ENCODE measurements at places on chromosomes 16 and 17.

DNA sequence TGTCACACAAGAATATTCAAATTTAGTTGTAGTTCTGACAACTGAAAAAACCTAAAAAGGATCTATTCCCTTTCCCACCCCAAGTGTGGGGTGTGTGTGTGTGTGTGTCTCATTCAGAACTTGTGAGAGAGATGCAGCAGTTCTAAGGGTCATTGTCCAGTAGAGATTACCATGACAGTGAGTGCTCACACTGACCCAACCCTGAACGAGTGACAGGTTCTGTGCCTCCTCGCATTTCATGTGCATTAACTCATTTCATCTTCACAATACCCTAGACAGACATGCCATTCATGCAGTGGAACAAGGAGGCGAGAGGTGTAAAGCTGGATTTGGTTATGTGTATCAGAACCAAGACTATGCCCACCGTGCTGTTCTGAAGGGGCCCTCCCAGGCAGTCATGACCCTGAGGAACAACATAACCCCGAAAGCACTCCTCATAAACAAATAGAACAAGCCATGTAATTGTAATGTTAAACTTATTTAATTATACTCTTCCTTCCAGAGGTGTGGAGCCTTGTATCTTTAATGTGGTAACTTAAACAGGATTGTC, 102.1 kb downstream of the CLEC16A start:
- DNase-seq = no peak

- no peak for DNase-seq
These were observed 180.2 kb upstream of the CHMP6 start for GRCh38 chr17:80811181-80812105.

- DNase-seq = no peak
These were observed 96.4 kb downstream of the C16orf78 start for GRCh38 chr16:49469930-49470451.

DNA sequence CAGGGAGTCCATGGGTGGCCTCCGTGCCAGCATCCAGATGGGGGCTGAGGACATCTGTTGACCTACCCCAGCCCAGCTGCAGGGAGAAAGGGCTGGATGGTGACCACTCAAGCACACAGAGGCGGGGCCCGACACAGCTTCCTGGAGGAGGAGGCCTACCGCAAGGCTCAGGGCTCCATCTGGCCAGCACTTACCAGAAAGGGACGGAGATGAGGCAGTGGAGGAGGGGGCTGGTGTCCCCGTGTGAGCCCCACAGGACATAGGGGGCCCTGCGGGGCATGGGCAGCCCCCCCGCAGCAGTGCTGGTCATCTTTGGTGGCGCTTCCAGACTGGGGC, 147.5 kb upstream of the CIBAR2 start:
- no peak for DNase-seq

DNA sequence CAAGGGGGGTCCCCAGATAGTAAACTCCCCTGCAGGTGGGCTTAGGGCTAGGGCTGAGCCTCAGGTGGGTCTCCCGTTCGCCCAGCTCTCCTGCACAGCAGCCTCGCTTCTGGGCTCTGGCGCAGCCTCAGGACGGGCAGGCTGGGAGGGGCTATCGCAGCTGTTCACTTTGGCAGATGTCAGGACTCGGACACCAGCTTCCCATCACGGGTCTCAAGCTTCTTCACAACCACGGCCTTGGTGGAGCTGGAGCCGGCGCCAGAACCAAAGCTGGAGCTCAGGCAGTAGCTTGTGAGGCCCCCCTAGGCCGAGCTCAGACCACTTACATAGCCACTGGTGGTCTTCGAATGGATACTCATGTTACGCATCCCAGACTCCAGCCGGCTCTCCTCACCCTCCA, 26.0 kb downstream of the CLEC3A start:
- no peak for DNase-seq

DNA sequence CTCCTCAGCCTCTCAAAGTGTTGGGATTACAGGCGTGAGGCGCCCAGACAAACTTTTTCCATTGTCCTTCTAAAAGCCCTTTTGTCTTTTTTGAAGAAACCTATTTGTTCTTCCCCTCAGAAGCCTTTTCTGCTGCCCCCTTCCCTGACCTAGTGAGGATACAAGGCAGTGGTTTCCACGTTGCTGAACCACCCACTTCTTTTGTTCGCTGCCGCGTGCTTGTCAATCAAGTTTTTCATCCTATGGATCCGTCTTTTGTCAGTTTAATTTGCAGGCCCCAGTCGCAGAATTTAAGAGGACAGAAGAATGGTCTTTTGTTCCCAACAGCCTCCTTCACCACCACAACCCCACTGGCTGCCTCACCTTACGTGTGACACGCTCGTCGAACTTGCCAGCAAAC, 20.2 kb upstream of the GNG13 start:
- no peak for DNase-seq

DNA sequence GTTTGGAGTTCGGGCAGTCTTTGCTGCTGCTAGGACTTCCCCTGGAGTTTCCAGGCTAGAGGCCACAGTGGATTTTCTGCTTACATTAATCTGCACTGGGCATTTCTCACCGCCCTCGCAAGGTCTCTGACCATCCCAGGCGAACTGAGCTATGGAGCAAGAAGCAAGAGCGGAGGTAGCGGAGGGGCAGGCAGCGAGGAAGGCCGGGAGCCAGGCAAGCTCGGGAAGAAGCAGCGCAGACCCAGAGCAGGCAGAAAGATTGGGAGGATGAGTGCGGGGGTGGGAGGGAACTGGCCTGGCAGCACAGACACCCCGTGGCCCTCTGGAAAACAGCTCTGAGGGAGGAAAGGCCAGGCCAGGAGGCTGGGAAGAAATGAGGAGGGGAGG, 3.8 kb downstream of the COTL1 start:
- no peak for DNase-seq

DNA sequence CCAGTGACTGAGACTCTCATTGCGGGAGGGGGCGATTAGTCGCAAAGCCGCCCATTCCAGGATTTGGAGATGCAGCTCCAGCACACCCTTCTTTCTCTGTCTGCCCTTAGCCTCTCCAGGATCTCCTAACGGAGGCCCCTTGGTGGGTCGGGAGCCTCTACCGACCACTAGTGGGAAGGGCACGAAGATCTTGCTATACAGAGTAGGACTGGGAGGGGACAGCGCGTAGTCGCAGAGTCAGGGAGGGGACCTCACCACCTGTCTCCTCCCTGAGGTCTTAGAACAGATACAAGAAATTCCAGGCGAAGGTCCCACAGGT, 588 bp upstream of the SMTNL2 start:
- DNase-seq = no peak

- peak; percentile 29 for DNase-seq
These were observed 26.1 kb upstream of the AMZ2 start for GRCh38 chr17:68221786-68222185.

- DNase-seq = no peak
These were observed 246.7 kb upstream of the SDK2 start for GRCh38 chr17:73890831-73891405.

DNA sequence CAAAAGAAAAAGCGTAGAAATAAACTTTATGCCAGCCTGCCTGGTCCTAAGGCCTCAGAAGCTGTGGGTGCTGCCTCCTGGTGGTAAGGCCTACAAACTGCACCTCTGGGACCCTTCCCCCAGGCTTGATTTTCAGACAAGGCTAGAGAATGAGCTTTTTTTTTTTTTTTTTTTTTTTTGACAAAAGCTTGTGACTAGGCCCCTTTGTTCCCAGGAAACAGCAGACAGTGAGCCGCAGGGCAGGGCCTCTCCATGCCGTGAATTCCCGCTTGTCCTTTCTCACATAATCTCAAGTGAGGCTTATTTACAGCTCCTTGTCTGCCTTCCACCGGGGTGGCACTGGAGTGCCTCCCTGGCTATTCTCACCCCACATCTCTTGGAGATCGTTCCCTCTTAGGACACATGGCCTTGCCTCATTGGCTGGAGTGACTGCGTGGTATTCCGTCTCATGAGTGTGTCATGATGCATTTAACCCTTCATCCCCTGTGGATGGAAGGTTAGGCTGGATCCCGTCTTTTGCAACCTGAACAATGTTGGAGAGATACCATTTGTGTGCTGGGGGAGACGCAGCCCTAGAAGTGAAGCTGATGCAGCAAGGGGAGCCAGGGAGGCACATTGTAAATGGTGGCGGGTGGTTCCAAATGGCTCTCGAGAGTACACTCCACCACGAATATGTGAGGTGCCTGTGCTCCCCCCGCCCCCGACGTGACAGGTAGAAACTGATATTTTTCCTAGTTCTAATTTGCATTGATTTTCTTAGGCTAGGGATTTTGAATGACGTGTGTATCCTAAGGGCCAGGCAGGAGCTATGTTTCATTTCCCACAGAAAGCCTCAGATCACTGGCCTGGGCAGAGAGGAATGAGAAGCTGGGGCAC, 49.6 kb downstream of the USP22 start:
- peak; percentile 65 for DNase-seq

- DNase-seq = no peak
These were observed 332.5 kb downstream of the GRIN2A start for GRCh38 chr16:9849697-9850245.

DNA sequence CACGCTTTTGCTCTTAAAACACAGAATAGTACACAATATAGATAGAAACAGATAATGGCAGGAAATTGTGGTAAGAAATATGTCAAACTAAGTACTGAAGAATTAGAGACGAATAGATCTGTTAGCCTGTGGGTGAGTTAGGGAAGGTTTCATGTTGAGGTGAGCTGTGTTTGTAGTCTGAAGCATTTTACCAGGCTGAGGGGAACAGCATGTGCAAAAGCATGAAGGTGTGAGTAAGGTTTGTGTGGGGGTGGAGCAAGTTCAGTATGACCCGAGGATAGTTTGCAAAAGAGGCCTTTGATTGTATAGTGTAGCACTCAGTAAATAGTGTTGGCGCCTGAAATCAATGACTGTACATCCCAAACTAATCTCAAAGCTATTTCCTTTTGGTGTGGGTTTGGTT, 13.8 kb downstream of the IGSF6 start:
- peak; percentile 95 for DNase-seq

- peak; percentile 63 for DNase-seq
These were observed 22.2 kb downstream of the SERPINF1 start for GRCh38 chr17:1783834-1784611.

DNA sequence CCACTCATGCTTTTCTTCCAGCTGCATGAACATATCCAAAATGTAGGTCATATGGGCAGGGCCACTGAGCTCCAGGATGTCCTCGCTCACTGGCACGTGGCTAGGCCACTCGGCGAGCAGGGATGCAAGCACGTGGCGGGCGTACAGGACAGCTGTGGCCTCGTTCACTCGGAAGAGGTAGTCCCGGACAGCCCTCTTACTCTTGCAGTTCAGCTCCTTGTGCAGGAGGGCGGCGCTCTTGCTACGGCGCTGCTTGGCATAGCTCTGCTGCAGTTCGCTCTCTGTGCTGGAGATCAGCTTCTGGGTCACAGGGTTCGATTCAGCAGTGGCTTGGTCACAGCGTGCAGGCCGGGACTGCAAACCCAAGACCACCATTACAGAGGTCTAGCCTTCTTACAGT, 53.1 kb upstream of the ATP2A3 start:
- no peak for DNase-seq

- DNase-seq = no peak
These were observed 76.0 kb downstream of the METRNL start for GRCh38 chr17:83155128-83156121.

GRCh38 chr17:32227910-32228309, 37.7 kb upstream of the RHBDL3 start:
- DNase-seq = no peak

GRCh38 chr16:80051040-80051439, 450.5 kb upstream of the MAF start:
- no peak for DNase-seq

DNA sequence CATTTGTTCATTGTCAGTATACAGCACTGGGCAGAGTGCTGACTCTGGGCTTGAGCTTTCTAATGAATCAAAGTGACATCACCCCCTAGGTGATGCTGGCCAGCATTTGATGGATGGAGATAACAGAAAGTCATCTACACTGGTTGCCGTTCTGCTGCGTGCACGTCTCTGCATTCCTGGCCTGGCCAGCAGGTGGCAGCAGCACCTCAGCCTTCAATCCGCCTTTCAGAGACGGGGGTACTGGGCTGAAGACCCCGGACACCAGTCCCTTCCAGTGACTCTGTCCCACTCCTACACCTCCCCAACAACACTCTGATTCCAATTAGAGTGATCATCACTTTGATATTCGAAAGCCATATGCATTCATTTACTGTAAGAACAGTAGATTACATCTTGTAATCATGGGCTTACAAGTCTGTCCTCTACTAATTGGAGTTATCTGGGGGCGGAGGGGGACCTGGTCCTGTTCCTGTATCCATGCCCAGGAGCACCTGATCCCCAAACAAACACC, 6.0 kb downstream of the CPSF4L start:
- DNase-seq = peak; percentile 59

DNA sequence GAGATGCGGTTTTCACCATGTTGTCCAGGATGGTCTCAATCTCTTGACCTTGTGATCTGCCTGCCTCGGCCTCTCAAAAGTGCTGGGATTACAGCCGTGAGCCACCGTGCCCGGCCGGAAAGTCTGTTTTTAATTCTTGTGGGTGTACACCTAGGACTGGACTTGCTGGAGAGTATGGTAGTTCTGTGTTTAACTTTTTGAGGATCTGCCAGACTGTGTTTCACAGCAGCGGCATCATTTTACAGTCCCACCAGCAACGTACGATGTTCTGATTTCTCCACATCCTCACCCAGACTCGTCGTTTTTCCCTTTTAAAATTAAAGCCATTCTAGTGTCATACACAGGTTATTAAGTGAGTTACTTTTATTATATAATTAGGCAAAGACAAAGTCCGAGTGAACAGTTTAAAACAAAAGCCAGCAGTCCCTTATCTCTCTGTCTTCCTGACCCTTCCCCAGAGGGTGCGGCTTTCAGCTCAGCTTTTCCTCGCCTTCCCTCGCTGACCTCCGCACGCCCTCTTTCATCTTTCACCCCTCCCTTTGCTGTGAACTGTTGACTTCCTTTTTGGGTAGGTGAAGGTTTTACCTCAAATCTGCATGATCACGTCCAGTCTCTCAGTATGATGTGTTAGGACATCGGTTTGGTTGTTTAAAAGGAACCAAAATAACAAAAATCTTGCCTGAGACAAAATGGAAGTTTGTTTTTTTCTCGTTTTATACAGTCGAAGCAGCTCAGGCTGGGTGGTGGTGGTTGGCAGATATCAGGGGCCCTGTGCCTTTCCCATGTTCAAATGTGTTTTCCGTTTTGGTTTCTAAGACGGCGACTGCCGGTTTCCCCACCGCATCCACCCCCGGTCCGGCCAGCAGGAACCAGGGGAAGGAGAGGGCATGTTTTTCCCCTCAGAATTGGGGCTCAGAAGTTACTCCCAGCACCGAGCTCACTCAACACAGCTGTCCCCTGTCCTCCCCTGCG, 18.0 kb downstream of the FAM234A start:
- DNase-seq = no peak

DNA sequence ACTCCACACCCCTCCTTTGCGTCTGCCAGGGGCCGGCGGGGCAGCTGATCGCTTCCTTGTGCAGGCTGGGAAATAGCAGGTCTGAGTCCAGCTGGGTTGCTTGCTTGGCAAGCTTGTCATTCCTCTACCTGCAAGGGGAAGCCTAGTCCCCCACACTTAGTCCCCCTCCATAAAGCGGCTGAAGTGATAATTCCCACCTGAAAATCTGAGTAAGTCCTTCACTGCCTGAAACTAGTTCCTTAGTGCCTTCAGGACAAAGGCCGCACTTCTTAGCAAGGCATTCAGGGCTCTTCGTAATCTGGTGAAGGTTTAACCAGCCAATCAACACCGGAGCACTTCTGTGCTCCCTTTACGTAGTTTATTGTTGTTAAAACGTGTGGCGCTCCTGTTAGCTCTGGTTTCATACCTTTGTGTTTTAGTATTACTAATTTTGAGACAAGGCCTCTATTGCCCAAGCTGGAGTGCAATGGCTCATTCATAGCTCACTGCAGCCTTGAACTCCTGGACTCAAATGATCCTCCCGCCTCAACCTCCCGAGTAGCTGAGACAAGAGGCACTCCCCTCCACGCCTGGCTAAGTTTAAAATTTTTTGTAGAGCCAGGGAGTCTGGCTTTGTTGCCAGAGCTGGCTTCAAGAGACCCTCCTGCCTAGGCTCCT, 817 bp downstream of the PSKH1 start:
- peak; percentile 50 for DNase-seq

GRCh38 chr17:40854175-40854814, 12.7 kb downstream of the KRT12 start:
- peak; percentile 88 for DNase-seq
